Activated naive CD4-positive, alpha-beta T cell treated with anti-CD3 and anti-CD28 coated beads for 36 hours (primary cell): ENCODE measurements at places on chromosomes 11 and 22.

GRCh38 chr22:43919106-43919973, 4.3 kb upstream of the PNPLA3 start:
- no peak for DNase-seq

DNA sequence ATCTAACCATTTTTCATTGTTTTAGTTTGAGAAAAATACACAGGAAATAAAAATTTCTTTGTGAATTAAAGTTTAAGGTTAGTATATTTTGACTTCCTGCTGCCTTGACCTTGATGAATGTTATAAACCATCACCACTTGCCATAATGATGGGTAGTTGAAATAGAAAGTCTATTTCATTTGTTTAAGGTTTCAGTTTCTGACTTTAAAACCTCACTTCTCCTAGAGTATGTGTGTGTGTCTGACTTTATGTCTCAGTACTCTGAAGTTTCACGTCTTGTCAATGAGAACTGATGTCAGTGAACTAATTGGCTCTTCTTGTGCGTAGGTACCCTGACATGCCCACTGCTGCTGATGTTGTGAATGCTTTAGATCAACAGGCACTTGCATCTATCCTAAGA, 188.2 kb downstream of the METTL15 start:
- DNase-seq, result no peak

- DNase-seq, result no peak
Observed at GRCh38 chr11:103898577-103899336, 137.7 kb upstream of the DDI1 start.

DNA sequence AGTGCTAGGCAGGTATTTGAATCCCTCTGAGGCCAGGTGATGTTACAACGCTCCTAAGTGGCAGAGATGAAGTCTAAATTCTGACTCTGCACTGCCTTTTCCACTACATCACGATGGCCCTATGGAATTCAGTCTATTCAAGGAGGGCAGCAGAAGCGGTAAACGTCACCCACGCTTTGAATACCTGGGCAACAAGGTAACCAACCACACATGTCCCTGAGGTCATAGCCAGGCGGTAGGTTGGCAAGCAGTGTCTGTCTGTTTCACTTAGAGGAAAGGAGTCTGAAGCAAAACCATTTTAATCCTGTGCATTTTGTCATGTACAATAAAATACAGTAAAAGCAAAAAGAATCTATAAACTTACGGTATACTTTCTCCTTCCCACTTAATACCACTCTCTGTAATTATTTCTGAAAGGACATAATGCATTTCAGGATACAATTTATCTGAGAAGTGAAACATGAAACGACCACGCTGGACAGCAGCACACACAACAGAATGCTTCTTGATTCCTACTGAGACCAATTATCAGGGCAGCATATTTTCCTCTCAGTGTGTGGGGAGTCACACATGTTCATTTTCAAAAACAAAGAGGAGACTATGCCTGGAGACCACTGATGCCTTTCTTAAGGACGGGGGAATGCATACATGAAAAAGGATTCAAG, 51.3 kb downstream of the PRDM10 start:
- no peak for DNase-seq

- DNase-seq, result peak; percentile 41
Observed at GRCh38 chr11:35047179-35047578, 91.8 kb upstream of the CD44 start.

- no peak for DNase-seq
Observed at GRCh38 chr22:41263704-41264103, 22.3 kb downstream of the RANGAP1 start.

- DNase-seq, result no peak
Observed at GRCh38 chr11:71245601-71246391, 6.6 kb downstream of the SHANK2 start.

- DNase-seq, result no peak
Observed at GRCh38 chr11:14529321-14529720, 9.1 kb upstream of the PSMA1 start.

GRCh38 chr22:46674367-46674781, 54.2 kb downstream of the GRAMD4 start:
- DNase-seq, result peak; percentile 100

GRCh38 chr11:69436041-69436982, 45.2 kb upstream of the LINC01488 start:
- DNase-seq, result no peak

GRCh38 chr11:9150501-9150900, 59.1 kb upstream of the SCUBE2 start:
- DNase-seq, result no peak

DNA sequence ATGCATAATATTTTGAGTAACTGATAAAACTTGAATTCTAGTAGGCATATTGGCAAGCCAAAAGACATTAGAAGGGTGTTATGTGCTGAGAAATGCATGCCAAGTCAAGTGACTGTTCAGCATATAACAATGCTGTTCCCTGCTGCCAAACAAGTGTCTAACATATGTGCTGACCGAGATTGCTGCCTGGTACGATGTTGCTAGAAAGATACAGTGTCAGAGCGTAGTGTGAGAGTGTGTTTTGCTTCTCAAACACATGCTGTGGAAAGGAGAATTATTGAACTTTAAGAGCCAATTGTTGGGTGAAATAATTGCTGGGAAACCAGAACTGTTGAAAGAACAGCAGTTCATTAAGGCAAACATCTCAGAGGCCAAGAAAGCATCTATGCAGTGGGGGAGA, 71.3 kb upstream of the GRIA4 start:
- DNase-seq, result no peak

DNA sequence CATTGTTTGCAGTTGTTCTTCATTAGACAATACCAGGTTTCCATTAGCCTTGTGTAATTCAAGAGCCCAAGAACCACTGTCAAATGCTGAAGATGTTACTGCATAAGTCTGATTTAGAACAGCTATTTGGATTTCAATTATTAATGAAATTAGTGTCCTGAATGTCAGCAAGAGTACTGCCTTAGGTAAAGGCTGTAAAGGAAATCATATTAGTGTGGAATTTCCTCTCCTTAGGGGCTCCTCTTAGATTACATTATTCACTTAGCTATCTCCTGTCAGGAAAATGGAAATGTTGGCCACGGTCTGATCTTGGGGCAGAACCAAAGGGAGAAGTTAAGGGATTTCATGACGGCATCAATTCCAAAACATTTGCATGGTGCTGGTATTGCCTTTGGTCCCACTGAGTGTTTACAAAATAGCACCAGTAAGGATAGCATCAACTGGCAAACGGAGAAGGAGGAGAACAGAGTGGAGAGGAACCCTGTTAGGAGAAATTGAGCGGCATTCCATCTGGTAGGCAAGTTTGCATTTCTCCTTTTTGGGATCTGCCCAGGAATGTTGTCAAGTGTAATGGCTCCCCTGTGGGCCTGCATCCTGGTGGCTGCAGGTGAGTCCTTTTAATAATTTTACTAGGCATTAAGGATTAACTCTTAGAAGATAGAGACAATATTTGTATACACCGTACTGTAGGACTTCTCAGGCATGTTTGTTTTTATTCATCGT, at the start of gene HTR3B:
TSS of gene HTR3B (plus strand) at position 418 of the 723 bp plus-strand sequence. CDS start at position 556, 138 bp downstream.
- DNase-seq, result no peak
